ENCODE measurements at places on chromosomes 7 and 10.
A peak's percentile ranks its signal among the peaks of the same experiment; 100 is the strongest.

- DNase-seq = no peak
These were observed 78.5 kb upstream of the FZD1 start for GRCh38 chr7:91185771-91186170.

- DNase-seq = no peak
These were observed 979.1 kb upstream of the C7orf33 start for GRCh38 chr7:147611431-147611830.

- no peak for DNase-seq
These were observed 62.4 kb downstream of the HIBADH start for GRCh38 chr7:27600247-27600646.

DNA sequence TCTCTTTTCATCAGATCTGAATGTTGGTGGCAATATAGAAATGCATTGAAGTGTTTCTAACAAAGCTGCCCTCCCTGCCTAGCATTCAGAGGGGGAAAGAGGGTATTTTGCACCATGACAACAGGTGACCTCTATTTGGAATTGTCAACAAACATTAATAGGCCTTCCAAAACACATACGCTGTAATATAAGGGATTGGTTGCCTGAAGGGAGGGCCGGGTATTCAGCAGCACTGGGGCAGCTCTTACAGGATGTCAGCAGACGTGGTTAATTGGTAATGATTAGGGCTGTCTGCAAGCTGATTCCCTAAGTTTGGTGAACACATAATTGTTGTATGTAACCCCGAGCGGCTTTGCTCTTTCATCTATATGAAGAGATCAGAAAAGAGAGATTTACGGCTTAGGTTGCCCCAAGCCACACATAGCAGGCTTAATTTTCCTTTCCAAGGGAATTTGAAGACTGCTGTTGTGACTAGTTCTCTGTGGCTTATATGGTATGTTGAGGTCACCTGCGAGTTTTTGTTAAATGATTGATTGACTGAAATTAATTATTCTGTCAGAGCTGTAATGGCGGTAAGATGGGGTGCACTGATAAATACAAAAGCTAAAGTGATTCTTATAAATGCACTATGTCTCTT, 759.3 kb downstream of the LRMDA start:
- no peak for DNase-seq

GRCh38 chr10:110865186-110865808, 6.4 kb upstream of the PDCD4 start:
- DNase-seq = no peak

- no peak for DNase-seq
These were observed 34.7 kb downstream of the NET1 start for GRCh38 chr10:5447056-5447455.

DNA sequence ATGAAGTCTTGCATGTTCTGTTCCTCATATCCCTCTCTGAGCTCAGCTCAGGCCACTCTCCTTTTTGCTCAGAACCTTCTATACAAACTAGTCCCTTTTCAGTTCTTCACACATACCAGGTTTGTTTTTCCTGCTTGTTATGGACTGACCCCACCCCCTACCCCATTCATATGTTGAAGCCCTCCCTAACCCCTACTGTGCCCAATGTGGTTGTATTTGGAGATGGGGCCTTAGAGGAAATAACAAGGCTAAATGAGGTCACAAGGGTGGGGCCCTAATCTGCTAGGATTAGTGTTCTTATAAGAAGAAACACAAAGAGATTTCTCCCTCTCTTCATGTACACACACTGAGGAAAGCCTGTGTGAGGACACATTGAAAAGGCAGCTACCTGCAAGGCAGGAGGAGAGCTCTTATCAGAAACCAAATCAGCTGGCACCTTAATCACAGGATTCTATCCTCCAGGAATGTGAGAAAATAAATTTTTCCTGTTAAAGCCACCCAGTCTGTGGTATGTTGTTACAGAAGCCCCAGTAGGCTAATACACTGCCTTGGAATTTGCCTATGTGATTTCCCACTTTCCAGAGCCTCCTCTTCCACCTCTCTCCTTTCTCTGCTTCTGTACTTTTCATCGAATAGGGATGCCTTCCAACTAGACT, 67.3 kb upstream of the DNAJB12 start:
- no peak for DNase-seq

DNA sequence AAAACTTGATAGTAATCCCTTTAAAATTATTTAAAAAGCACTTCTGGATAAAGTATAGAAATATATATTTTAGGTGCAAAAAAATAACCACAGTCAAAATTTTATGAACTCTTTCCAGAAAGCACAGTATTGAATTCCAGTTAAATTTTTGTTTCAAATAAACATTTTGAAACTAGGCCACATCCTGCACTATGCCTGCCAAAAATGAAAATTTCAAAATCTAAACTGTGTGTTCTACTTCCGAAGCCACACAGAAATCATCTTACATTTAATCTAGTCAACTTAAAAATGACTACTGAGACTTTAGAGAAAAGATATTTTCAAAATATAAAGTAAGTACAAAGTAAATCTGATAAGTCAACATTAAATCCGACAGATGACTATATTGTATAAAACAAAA, 50.0 kb downstream of the MAGI2 start:
- no peak for DNase-seq

DNA sequence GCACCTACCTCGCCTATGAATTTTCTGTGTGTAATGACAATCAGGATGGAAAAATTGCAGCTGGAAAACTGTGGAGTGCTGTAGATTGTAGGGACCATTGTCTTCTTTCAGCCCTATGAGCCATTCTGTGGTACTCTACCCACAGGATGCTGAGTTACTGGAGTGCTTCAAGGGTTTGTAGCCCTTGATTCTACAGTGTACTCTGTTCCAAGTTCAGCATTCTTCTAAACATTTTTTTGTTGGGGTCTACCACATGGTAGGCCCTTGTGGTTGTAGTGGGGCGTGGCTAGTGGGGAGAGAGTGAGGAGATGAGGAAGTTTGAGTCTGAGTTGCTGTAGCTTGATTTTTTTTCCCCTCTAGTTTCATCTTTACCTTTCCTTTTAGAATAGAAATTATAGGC, 33.5 kb downstream of the REEP3 start:
- peak; percentile 25 for DNase-seq

Data from SW 1271 (cell line).